DMS53 (cell line): ENCODE measurements at places on chromosomes 6 and 20.

GRCh38 chr20:12409501-12409900 lies 491.8 kb downstream of the BTBD3 start:
- peak; percentile 67 for DNase-seq

- DNase-seq = no peak
These were observed 83.1 kb upstream of the CBLN4 start for GRCh38 chr20:56088375-56088774.

- DNase-seq = peak; percentile 15
These were observed 6.0 kb upstream of the TGM2 start for GRCh38 chr20:38170826-38171674.

- DNase-seq = no peak
These were observed 35.7 kb downstream of the RRBP1 start for GRCh38 chr20:17646209-17646960.

DNA sequence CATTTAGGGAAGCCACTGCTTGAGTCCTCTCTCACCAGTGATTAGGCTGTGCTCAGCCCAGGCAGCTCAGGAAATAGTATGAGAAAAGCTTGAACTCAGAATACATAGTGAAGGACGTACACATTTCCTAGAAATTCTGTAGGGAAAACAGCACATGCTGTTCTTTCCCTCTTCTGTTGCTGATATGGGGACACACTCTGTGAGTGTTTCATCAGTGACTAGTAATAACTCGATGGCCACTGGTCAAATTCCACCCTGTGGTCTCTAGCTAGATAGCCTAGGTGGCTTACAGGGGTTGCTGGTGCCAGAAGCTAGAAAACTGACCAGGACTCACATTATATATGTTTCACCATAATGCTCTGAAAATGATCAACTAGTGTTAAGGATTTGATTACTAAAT lies 259.8 kb upstream of the SOX4 start:
- DNase-seq = no peak

- no peak for DNase-seq
These were observed 8.4 kb downstream of the FRS3 start for GRCh38 chr6:41771058-41771983.

DNA sequence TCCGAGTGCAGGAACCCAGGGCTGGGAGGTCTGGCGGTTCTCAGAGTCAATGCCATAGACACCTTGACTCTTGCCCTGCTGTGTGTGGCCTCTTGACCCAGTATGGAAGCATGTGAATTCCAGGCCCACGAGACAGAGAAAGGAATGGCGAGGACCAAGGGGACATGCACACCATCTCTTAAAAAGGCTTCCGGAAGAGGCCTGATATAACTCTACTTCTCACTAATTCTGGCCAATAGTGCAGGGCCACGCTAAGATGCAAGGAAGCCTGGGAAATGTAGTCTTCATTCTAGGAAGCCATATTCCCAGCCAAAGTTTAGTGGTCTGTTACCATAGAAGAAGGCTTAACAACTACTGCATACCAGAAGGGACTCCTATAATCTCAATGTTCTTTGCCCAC lies 177.0 kb upstream of the KCNG1 start:
- no peak for DNase-seq

GRCh38 chr6:85490516-85491248 lies 40.8 kb downstream of the NT5E start:
- DNase-seq = no peak

GRCh38 chr20:2705931-2706645 lies 13.5 kb downstream of the EBF4 start:
- DNase-seq = no peak

DNA sequence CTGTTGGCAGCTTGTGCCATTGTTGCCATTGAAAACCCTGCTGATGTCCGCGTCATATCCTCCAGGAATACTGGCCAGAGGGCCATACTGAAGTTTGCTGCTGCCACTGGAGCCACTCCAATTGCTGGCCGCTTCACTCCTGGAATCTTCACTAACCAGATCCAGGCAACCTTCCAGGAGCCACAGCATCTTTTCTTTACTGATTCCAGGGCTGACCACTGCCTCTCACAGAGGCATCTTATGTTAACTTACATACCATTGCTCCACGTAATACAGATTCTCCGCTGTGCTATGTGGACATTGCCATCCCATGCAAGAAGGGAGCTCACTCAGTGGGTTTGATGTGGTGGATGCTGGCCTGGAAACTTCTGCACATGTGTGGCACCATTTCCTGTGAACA lies 221.8 kb upstream of the FAM83B start:
- DNase-seq = no peak
